ENCODE measurements at places on chromosomes 6 and 20. TPM values are rescaled to one million over a fixed set of nuclear protein-coding genes. Genes with fewer than 3 reads are reported as not detected.

The NKAIN4 gene
- total RNA-seq: not detected

The EYS gene
- under 0.01 TPM for total RNA-seq

The NCR2 gene
- total RNA-seq: not detected

The FAM209A gene
- 0.12 TPM for total RNA-seq

The FOXA2 gene
- not detected for total RNA-seq

The COL9A1 gene
- not detected for total RNA-seq

The PANK2 gene
- total RNA-seq: 52.6 TPM

The USP49 gene
- 2.1 TPM for total RNA-seq

The LKAAEAR1 gene
- total RNA-seq: not detected

The MOG gene
- not detected for total RNA-seq

The NFATC2 gene
- total RNA-seq: 0.26 TPM

The PNPLA1 gene
- total RNA-seq: not detected

The RBL1 gene
- 8.6 TPM for total RNA-seq

The ARMH2 gene
- not detected for total RNA-seq

The CCN6 gene
- not detected for total RNA-seq

The PNLDC1 gene
- total RNA-seq: not detected

The SAMD3 gene
- total RNA-seq: 7.3 TPM

The ELOVL4 gene
- total RNA-seq: 2.8 TPM

The GPR6 gene
- total RNA-seq: not detected

The PRDM13 gene
- total RNA-seq: not detected

The UBE3D gene
- 4.0 TPM for total RNA-seq

The HLA-DQA1 gene
- total RNA-seq: 0.40 TPM

The MAP7 gene
- total RNA-seq: 0.99 TPM

The PARD6B gene
- 0.26 TPM for total RNA-seq

The TAGAP gene
- not detected for total RNA-seq

The SALL4 gene
- total RNA-seq: 0.12 TPM

The PBOV1 gene
- total RNA-seq: not detected

The PRKN gene
- total RNA-seq: 4.2 TPM

The TP53RK gene
- 21.4 TPM for total RNA-seq

Measured in aortic smooth muscle cell (primary cell).